ENCODE measurements at places on chromosomes 4 and X.

DNA sequence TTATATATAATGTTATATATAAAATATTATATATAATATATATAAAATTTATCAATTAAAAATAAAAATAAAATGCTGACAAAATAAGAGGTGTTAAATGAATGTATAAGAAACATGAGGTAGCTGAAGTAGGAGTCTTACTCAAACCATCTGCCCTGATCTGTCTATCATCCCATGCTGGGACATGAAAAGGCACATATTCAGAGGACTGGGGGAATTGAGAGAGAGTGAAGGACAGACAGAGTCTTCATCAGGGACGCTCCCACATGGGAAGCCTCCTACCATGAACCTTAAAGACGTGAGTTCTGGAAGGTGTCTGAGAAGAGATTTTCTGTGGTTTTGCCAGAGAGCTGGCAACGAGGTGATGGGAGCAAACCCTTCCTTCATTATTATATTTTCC is 4.1 kb upstream of the ARSF start:
- DNase-seq = no peak

DNA sequence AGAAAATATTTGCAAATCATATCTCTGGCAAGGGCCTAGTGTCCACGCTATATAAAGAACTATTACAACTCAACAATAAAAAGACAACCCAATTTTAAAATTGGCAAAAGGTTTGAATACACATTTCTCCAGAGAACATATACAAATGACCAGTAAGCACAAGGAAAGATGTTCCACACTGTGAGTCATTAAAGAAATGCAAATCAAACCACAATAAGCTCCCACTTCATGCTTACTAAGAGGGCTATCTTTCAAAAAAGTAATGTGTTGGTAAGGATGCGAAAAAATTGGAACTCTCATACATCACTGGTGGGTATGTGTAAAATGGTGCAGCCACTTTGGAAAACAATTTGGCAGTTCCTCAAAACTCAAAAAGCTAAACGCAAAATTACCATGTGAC is 884.0 kb upstream of the INTU start:
- DNase-seq = no peak

DNA sequence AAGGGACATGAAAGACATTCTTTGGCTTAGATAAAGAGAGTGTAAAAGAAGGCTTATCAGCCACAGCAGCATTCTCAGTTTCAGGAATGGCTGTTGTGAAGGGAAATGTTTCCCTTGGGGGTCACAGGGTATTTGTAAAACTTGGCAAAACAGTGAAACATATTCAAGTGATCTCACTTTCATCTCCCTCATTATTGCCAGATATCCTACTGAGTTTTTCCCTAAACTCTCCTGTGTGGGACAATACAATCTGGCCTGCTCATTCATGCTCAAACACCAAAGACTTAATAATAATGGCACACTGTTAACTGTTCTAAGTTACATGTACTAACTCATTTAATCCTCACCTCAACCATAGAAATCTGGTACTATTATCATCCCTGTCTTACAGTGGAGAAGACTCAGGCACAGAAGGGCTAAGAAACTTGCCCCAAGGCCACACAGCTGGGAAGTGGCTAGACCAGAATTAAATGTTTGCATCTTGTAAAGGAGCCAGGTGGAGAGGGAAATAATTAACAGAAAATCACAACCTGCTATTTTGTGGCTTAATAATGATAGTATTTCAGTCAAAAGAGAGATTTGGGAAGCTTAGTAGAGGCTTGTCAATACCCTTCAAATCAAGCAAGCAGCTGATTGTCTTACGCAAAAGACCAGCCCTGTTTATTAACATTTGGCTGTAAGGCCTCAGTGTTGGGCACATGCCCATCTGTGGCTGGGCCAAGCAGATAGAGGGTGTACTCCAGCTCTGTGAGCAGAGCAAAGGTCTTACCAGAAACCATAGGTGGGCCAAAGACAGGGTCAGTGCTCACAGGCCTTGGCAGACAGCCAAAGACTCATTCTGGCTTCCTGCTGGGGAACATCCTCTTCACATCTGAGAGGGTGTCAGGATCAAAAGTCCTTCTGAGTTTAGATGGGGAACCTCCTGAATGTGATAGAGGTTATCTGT is 17.3 kb downstream of the SMPX start:
- DNase-seq = no peak

DNA sequence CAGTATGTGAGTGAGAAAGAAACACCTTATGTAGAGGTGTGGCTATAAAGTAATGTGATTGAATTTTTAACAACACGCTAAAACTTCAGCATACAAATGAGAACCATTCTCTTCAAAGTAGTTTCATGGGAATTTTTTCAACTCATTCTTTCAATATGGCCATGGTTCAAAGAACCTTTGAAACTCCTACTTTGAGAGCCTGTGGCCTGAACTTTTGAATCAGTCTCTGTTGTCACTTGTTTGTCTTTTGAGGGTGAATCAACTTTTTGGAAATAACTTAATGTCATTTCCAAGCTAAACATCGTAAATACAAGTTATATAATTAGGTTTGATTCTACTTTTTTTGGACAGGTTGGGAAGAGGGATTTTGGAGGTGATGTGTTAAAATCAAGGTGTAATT is 49.9 kb upstream of the CASK start:
- DNase-seq = no peak

GRCh38 chr4:115780835-115781234 is 667.4 kb upstream of the NDST4 start:
- no peak for DNase-seq

GRCh38 chr4:142352712-142353111 is 493.4 kb downstream of the INPP4B start:
- DNase-seq = no peak

DNA sequence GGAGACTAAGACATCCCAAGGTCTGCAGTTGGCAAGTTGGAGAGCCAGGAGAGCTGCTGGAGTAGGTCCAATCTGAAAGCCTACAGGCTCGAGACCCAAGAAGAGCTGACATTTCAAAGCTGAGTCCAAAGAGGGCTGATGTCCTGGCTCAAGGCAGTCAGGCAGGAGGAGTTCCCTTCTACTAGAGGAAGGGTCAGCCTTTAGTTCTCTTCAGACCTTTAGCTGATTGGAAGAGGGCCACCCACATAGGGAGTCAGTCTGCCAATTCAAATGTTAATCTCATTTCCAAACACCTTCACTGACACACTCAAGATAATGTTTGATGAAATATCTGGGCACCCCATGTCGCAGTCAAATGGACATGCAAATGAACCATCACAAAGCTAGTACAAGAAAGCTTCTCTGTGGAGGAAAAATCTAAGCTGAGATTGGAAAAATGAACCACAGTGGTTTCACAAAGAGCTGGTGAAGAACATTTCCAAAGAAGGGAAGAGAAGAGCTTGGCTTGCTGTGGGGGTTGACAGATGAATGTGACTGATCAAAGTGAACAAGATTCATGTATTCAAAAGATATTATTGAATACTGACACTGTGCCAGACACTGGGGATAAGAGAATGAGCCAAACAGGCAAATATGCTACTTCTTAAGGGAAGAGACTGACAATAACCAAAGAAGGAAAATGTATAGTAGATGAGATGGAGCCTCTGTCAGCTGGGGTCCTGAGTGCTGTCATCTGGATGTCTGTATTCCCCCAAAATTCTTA is 61.2 kb downstream of the STK32B start:
- DNase-seq = no peak

DNA sequence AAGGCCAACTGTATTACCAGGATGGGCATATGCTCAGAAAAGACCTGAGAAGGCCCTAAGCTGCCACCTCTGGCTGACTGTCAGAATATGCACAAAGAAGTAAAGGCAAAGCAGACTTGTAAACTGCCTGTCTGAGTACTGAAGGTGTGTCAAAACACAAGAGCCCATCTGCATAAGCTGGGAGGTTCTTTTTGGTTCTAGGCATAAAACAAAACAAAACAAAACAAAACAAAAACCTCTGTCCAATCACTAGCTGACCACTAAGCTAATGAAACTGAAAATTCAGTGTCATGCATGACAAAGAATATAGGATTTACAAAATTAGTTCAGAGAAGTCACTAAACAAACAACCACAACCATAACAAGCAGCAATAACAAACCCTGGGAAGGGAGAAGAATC is 20.6 kb downstream of the SH3D19 start:
- DNase-seq = no peak

GRCh38 chr4:11722223-11722622 is 293.5 kb upstream of the HS3ST1 start:
- DNase-seq = no peak

DNA sequence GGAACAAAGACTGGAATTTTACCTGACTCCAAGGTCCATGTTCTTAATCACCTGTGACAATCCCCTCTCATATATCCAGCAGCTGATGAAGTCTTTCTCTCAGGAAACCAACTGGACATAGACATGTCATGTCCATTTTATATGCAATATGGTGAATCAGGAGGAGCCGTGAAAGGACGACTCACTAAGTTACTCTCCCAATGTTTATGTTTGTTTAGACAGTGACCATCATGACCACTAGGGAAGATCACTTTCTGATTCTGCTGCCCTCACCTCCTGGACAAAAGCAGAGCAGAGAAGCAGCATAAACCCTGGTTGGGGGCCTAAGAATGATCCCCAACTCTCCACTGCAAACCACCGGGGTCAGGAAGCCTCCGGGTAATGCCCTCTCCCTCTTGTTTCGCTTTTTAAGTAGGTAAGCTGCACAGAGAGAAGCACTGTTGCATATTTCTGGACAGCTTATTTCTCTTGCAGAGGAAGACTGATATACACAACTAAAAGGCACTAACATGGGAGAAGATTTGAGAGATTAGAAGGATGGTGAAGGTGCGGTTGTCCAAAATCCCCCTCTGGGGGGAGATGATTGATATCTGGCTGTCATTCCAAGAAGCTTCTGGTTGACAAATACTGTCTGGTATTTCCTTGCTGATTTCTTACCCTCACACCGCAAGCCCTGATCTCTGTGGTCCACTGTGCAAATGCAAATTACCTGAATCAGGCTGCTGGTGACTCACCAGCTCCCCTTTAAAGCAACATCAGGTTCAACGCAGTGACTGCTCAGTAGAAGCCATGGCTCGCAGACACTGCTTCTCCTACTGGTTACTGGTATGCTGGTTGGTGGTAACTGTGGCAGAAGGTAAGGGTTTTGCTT is at the start of gene ODAPH:
ODAPH (plus strand) TSS at position 773 of the 871 bp plus-strand sequence; CDS start at position 790, 17 bp downstream.
- peak; percentile 53 for DNase-seq

DNA sequence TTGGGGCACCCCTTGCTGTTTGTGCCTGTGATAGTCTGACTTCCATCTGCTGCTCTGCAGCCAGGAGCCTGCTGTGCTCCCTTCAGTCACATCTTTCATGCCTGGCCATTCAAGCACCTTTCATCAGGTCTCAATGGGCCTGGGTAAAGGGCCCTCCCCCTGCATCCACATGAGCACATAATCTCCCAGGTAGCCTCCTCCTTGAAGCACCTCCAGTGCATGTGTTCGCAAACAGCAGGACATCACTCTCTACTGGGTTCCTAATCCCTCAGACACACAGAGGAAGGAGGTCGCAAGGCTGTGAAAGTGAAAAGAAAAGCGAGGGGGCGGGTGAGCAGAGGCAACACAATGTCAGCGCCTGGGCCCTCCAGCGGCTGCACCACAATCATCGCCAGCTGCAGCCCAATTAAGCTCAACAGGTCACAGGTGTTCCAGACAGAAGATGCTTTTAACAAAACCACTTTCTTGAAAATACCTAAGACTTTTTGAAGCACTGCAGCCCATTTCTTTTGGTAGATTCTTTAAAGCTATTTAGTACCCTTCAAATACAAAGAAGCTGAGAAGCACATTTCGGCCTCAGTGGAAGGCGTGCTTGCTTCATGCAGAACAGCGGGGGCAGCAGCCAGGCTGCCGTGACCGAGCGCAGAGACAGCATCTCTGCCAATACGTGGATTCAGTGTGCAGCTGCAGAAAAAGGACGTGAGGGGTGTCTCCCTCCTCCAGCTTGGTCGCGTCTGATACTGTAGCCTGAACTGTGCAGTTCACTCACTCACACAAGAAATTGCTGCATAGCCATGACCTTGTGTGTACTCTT is 92.2 kb upstream of the SPRY1 start:
- DNase-seq = peak; percentile 7

DNA sequence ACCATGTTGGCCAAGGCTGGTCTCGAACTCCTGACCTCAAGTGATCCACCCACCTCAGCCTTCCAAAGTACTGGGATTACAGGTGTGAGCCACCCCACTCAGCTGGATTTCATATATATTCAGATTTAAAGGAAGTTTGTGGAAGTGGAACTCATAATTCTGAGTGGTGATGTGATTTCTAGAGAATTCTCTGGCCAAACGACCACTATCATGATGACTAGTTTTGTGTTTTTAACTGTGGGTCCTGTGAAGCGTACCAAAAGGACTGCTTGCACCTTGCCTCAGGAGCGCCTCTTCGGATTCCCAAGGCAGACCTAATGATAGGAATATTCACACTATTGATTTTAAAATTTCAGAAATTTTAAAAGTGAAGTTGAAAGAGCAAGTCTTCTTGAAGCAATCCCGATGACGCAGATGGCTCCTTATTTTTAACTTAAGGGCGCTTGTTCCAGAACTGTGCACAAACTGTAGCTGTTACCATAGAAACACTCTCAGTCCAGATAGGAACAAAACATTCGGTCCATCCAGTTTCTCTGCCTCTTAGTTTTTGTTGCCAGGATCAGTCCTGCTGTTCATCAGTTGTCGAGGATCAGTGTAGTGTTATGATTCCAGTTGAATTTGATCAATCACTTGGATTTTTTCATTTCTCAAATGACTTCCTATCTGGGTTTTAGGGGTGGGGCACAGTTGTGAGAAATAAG is 51.7 kb upstream of the CLCN4 start:
- no peak for DNase-seq

DNA sequence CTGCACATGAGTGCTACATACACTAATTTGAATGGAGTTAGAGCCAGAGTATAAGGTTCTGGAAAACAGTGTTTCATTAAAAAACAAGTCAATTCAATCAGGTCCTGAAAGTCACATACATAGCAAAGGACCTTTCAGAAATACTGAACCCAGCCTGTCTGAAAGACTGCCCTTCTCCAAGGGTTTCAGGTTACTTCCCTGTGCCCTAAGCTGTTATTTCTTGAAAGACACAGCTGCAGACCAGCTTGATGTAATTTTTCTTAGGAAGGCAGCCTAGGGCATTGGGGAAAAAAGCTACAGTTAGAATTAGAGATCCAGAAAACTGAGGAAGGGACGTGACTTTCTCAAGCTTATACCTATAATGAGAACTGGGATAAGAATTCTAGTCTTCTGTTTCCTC is 155.9 kb upstream of the MAOA start:
- no peak for DNase-seq

DNA sequence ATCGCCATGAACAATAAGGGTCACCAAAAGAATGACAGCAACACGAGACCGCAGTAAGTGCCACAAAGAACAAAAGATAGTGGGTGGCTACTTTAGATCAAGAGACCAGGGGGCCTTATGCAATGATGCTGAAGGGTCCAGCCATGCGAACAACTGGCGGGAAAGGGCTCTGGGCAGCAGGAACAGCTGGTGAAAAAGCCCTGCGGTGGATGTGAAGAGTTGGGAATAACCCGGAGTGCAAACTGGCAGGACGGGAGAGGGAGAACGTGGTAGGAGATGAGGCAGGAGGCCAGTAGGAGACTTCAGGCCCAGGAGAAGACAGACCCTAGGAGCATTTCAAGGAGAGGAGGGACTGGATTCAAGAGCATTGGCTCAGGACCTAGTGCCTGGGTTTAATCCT is 120.2 kb downstream of the AFAP1 start:
- no peak for DNase-seq

- no peak for DNase-seq
Measured at GRCh38 chrX:41785685-41786084, 61.7 kb downstream of the GPR82 start.

All from GM20000 (cell line).